ENCODE measurements at places on chromosomes 1 and 21.

DNA sequence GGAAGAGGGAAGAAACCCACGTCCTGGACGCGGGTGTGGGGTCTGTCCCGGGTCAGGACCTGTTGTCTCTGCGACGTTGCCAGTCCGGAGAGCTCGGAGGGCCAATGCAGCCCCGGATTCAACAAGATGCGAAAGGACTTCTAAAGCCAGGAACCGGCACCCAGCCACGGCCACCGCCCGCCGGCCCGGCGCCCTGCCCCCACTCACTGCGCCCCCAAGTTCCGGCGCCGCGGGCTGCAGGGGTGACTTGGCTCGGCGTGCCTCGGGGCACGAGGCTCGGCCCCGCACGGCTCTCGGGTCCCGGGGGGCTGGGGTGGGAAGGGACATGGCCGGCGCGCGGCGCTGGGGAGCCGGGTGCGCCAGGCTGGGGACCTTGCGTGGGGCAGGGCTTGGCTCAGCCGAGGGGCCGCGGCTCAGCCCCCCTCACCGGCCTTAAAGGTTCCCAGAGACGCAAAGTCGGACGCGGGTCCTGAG, 51.8 kb upstream of the H6PD start:
- DNase-seq = no peak

DNA sequence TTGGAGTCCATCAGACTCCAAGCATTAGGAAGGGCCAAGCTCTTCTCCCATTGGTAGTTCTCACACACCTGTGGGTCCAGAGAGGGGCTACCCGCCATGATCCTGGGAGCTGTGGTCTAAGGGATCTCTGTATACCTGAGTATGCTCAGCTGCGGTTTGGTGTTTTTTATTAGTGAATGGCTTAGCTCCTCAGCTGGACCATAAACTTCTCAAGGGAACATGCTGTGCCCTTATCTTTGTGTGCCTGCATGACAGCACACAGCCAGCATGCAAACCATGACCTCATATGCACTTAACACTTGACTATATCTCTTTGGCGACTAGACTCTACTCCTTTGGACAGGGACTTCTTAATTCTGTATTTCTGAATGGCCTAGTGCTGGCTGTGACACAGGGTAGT, 94.5 kb downstream of the CD58 start:
- DNase-seq = no peak

DNA sequence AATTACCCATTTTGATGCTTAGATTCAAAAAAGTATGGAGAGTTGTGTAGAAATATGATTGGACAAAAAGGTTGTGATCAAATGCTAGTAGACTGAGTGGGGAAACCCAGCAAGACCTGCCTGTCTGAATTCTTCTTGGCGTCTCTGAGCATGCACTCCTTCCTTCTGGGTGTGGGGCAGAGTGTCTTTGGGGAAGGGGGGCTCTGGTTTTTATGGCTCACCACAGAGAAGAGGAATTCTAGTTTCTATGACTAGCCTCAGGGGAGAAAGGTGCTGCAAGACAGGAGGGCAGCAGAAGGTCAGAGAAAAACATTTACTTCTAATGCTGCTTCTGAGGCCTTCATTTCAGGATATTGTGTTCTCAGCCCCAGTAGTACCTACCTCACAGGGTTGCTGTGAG, 33.9 kb upstream of the PIGC start:
- no peak for DNase-seq

- no peak for DNase-seq
Measured at GRCh38 chr1:241934866-241935265, 22.7 kb upstream of the BECN2 start.

GRCh38 chr1:220224033-220224432, 48.2 kb downstream of the RAB3GAP2 start:
- no peak for DNase-seq

DNA sequence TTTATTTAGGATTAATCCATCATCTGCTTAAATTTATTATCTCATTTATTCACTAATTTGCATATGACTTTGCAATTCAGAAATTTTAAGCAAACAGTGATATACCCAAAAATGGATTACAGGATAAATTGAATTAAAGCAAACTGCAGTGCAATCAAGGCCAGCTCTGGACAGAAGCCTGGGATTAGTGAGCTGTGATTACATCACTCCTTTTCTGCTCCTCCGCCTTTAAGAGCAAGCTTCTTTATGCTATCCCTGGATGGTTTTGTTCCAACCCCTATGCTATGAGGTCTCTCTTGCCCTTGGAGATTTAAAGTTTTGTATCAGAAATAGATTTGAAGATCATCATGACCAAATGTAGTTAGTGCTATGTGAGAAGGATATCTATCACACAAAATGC, 32.6 kb downstream of the GPR52 start:
- DNase-seq = no peak

DNA sequence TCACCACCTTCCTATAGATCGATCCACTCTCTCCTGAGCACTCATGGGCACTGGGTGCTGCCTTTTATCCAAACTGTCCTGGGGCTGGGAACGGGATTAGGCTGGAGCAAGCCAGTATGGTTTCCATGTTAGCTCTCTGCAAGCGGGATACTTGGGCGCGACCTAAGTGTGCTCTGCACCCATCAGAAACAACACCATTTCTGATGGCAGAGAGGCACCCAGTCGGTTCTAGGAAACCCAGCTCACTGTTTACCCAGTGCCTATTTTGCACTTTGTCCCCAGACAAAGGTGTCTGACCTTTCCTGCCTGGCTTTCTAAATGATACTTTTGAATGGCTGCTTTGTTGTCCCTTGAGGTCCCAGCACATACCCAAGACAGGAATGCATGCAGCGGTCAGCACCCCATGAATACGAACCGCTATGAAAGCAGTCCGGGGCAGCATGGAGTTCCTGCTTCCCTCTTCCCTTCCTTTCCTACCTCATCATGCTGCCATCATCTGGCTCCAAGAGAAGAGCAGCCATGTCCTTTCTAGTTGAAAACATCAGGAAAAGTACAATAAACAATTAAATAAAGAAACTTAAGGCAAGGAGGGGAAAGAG, 83.9 kb downstream of the TRABD2B start:
- no peak for DNase-seq

DNA sequence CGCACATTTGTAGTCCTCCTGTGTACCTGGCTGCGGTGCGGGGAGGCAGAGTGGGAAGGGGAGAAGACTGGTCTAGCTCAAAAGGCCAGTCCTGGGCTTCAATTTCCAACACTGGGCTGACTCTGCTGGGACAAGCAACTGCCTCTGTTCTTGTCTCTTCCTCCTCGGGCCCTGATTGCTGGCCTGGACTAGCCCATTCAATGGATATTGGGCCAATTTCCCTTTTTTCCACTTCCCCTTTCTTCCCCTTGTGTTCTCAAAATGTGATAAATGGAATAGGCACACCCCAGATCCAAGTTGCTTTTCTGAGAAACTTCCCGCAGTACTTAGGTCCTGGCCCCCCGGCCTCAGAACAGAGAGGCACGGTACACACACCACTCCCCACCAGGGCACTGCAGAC, 48.2 kb downstream of the SPSB1 start:
- no peak for DNase-seq

DNA sequence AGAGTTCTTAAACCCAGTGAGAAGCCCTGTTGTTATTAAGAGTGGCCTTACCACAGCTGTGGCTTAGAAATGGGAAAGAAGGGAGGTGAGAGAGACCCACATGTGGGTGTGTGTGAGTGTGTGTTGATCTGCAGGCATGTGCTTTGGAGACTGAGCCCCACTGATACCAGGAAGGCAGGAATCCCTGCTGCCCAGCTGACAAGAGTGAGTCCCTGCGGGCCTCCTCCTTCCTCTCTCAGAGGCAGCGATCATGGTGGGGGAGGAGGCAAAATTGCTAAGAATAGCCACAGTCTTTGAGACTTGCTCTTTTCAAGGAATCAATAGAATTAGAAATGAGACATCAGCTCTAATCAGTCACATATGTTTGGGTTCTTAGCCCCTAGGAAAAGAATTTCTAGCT, 87.0 kb upstream of the WARS2 start:
- DNase-seq = no peak

DNA sequence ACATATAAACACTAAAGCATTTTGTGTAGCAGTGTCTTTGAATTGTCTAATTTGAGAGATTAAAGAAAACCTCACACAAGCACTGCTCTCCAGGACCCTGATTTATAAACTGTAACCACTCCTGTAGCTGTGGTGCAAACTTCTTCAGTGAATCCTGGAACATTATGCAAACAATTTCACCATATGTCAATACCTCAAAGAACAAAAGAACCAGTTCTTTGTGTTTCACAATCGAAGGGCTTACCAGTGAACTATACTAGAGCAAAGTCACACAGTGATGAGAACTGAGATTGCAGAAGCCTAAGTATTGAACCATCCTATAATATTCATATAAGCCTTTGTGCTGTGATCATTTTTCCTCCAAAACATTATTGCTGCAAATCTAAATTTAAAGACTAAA, 21.5 kb downstream of the DPH5 start:
- DNase-seq = no peak

DNA sequence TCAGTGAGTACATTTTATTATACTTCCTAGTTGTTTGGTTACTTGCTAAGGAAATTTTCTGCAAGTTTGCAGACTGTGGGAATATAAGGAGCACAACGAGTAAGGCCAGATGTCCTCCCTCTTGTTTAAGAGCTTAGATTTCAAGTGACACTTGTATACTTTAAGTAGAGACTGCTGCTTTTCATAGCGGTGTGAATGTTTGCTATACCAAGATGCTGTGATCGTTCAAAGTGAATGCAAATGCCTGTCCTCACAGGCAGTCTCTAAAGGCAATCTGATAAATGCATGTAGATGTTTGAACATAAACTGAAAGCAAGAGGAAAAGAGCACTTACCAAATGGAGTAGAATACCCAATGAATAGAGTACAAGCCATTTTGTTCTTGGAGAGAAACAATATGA, 226.4 kb downstream of the NRIP1 start:
- no peak for DNase-seq

GRCh38 chr1:157239936-157240335, 101.7 kb upstream of the ETV3 start:
- no peak for DNase-seq

- DNase-seq = no peak
Measured at GRCh38 chr21:20030390-20030789, 967.8 kb upstream of the NCAM2 start.

GRCh38 chr1:206498685-206499084, 8.6 kb upstream of the RASSF5 start:
- no peak for DNase-seq

- DNase-seq = no peak
Measured at GRCh38 chr1:44368471-44369151, 13.6 kb upstream of the ERI3 start.

DNA sequence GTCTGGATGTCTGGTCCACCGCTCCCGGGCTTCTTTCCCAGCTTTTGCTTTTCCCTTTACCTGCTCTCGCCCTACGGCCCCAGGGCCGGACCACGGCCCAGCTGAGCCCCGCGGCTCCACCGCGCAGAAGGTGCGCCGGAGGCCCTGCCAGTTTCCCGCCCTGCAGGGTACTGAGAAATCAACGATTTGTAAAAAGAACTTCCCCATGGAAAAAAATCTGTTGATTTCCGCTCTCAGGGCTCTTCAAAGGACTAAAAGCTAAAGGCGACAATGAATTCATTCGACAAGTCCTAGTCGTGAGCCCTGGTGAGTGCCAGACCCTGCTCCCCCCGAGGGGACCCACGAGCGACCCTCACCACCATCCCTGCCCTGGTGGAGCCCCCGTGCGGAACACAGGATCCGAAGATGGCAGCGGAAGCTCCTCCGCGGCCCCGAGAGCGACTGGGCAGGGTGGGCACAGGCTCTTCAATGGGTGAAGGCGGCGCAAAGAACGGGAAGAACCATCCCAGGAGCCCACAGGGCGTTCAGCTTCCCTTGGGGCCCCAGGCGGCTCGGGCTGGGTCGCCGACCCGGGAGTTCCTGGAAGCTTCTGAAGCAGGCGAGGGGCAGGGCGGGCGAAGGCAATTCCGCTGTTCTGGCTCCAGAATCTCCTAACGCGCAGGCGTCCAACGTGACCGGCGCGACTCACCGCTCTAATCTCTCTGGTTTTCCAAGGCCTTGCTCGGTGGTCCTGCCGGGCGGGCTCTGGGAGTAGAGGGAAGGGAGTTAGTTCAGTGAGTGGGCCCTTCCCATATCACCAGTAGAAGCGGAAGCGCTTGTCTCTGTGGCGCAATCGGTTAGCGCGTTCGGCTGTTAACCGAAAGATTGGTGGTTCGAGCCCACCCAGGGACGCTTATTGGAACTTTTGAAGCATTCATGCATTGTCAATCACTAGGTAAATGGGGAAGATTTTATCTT, 6.6 kb upstream of the RNU1-2 start:
- DNase-seq = no peak

GRCh38 chr1:244010703-244011123, 40.4 kb upstream of the ZBTB18 start:
- no peak for DNase-seq

- no peak for DNase-seq
Measured at GRCh38 chr1:201167041-201167991, 13.0 kb upstream of the TMEM9 start.

GRCh38 chr1:153968408-153968807, 706 bp downstream of the CREB3L4 start:
- no peak for DNase-seq

DNA sequence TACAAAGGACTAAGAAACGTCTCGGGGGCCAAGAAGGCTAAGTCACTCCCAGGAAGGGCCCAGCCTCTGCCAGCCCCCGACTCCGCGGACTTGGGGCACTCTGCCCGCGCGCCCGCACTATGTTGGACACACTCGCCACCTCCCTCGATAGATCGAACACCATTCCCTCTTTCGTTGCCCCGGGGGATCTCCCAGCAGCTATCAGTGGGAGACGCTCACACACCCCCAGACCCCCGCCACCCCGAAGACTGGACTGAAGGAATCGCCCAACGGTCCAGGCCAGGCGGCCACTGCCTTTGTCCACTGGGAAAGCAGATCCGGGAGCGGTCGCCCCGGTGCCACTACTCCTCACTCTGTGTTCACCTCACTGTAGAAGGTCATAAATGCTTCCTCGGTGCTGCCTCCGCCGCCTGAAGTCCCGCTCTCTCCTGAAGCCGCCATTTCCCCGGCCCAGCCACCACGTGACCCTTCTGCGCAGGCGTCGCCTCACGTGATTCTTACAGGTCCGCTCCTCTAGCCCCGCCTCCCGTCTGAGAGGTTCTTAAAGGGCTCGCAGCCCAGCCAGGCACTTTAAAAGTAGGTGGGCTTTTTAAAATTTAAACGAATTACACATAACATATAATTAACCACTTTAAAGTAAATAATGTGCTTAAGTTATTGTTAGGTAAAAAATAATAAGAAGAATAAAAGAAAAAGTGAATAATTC, at the start of gene DNAJC8:
DNAJC8 (minus strand) TSS at position 472 of the 706 bp plus-strand sequence; CDS start at position 441, 31 bp downstream.
- DNase-seq = no peak

DNA sequence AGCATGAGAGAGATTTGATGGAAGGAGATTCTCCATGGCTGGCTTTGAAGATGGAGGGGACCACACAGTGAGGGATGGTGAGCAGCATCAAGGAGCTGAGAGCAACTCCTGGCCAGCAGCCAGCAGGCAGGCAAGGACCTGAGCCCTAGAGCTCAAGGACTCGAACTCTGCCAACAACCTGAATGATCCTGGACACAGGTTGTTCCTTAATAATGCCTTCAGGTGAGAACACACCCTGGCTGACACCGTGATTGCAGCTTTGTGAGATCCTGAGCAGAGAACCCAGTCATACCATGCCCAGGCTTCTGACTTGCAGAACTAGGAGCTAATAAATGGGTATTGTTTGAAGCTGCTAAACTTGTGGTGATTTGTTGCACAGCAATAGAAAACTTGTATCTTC, 183.1 kb downstream of the LMX1A start:
- no peak for DNase-seq
